Large intestine (tissue), 12 donors: ENCODE measurements at places on chromosomes 2 and 18.

DNA sequence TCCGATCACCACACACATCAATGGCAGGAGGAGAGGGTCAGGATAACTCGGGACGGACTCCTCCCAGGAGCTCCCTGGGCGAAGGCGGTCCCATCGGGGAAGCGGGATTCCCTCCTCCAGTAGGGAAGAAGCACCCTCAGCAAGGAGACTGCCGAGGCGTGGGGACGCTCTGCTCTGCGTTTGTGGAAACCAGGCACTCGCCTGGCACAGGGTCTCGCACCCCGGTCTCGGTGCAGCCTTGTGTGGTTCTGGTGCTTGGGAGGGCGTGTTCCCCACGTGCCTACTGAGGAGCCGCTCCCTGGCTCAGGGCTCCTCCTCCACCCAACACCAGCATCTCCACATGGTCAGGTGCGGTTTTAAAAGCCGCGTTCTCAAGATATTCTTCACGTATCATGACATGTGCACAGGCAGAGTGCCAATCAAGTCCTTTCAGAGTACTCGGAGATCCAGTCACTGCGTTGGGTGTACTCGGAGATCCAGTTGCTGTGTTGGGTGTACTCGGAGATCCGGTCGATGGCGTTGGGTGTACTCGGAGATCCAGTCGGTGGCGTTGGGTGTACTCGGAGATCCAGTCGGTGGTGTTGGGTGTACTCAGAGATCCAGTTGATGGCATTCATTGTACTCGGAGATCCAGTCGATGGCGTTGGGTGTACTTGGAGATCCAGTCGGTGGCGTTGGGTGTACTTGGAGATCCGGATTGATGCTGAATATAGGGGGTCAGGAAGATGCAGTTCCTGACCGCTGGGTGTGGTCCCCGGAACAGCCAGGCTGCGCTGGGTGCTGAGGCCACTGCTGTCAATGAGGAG is 117.5 kb downstream of the RTP5 start:
- DNase-seq = no peak

- DNase-seq = no peak
Observed at GRCh38 chr2:8645176-8645831, 36.6 kb upstream of the ID2 start.

DNA sequence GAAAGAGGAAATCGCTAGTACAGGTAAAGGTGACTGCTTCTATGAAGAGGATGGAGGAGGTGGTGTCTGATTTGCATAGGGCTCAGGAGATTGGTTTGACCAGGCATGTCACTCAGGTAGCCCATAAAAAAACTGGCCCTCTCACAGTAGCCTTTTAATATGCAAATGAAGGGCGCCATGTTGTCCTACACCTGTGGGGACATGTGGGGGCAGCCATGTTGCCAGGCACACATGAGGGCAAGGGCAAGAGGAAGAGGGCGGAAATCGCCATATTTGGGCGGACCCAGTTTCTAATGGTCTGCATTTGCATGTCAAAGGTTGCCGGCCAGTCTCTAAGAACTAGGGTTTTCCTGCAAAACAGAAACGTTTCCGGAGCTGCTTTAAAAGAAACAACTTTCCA is 1330.6 kb downstream of the DSC3 start:
- DNase-seq = no peak

DNA sequence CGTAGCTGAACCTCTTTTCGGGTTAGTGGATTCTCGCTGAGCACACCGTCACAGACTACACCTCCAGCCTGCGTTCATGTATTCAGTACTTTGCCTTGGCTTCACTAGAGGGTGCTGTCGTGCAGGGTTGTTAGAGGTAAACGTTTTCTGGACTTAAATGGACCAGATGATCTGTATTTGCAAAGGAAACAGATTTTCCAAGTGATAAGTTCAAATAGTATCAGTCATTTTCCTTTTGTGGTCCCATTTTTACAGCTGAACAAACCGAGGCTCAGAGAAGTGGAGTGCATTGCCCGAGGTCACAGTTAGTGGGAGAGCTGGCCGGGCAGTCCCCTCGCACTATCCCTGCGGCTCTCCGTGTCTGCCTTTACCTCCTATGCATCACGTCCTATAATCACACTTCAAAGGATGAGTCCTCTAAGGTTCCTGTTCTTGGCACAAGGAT is 125.9 kb downstream of the MAP4K4 start:
- DNase-seq = peak; percentile 73

- no peak for DNase-seq
Observed at GRCh38 chr2:239093542-239093941, 245.7 kb downstream of the TWIST2 start.

DNA sequence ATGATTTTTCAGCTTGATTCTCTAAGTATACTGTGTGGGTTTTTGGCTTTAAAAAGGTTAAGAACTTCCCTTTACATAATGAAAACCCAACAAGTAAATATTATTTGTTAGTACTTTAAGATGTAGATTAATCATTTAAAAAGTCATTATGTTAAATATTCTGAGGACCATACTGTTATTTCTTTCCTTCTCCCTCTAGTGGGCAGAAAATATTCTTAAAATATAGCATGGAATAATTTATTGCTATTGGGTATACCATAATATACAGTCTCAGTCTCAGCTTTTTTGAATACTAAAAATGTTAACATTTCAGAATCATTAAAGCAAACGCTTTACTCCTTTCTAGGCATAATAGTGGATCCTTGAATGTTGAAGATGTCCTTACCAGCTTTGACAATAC is 28.1 kb downstream of the CAMKMT start:
- DNase-seq = no peak

- no peak for DNase-seq
Observed at GRCh38 chr18:3212657-3213056, 7.1 kb downstream of the MYOM1 start.

DNA sequence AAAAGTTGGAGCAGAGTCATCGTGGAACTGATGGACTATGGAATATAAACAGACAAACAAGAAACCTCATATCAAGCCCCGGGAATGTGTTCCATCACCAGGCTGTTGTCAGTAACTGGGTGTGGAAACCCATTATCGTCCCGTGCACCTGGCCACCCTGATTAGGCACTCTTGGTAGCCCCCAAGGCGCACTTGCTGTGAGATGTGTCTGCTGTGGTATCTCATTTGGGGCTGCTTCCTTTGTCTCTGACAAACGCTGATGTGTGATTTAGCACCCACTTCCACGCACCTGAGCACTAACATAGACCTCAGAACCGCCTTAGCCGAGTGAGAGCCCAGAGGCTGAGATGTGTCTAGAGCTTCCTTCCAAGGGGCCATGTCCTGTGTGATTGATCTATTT is 96.3 kb downstream of the PRPF40A start:
- DNase-seq = no peak

GRCh38 chr2:175003875-175004729 is 1.1 kb downstream of the CHN1 start:
- DNase-seq = no peak

DNA sequence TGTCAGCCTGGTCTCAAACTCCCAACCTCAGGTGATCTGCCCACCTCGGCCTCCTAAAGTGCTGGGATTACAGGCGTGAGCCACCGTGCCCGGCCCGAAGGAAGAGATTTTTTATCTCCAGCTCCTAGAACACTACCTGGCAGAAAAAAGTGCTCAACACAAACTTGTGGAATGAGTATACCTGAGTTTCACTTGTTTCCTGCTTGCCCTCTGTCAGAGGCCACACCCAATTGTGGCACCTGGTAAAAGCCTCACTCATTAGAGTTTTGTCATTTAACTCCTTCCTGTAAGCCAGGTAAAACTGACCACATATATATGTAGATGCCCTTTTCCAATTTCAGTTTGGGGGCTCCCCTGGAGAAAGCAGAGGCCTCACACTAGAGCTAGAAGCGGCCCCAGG is 42.2 kb upstream of the RTN4 start:
- DNase-seq = peak; percentile 30

- DNase-seq = no peak
Observed at GRCh38 chr18:48792141-48792540, 158.6 kb downstream of the SMAD7 start.

DNA sequence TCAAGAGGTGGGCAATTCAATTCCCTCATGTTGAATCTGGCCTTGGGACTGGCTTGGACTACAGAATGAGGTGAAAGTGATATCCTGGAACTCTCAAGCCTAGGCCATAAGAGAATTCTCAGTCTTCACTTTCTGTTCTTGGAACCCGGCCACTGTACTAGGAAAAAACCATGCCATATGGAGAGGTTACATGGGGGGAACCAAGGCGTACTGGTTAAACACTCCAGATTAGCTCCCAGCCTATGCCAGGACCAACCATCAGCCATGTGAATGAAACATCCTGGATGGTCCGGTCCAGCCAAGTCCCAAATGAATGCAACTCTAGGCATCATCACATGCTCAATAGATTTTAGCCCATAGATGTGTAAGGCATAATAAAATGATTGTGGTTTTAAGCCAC is 56.4 kb downstream of the ZNF385B start:
- DNase-seq = no peak

GRCh38 chr2:7633566-7634153 is 716.4 kb downstream of the RNF144A start:
- no peak for DNase-seq

DNA sequence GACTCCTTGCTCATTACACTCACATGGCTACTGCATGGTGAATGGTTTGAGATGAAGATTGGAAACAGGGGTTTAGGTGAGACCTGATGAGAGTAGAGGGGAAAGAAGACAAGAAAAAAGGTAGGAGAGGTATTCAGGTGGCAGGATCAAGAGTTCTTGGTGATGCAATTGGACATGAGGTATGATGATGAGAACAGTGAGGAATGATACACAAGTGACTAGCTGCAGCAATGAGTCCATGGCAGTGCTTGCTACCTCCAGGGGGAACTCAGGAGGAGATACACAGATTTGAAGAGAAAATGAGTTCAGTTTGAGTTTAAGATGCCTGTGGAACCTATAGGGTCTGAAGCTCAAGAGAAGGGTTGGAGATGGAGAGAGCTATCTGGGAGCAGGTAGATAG is 62.1 kb upstream of the NFE2L2 start:
- no peak for DNase-seq

DNA sequence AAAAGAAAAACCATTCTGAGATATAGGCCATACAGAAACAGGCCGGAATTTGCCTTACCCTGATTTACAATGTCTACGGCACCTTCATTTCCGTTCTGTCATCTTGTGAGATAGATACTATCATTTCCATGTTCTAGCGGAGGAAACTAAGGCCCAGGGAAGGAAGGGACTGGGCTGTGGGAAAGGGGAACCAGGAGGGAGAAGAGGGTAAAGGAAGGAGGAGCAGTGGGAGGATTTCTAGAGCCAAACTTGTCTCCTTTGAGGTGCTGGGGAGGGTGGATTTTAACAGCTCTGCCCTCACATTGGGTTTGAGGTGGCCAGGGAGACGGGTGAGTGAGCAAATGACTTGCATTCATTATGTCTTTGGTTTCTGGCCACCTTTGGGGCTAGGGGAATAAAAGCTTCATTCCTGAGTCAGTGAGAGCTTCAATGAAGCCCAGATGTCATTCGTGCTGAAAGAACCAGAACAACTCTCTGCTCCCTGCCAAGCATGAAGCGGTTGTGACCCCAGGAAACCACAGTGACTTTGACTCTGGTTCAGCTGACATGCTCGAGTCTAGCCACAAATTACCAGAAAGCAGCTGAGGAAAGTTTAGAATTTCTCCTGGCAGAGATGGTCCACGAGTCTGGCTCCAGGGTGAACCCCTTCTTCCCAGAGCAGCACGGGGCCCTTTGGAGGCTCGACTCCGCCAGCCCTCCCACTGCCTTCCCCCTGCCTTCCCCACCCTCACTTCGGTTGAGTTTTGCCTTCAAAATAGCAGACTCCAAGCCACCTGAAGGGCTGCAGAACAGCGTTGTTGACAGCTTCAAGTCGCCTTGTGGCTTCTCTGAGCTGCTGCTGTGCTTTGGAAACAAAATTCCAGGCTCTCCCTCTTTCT is 3.8 kb downstream of the ACTG2 start:
- DNase-seq = no peak

GRCh38 chr2:10028988-10029874 is 14.1 kb upstream of the KLF11 start:
- DNase-seq = peak; percentile 79

- no peak for DNase-seq
Observed at GRCh38 chr2:55431982-55432627, 12.4 kb upstream of the CCDC88A start.

- no peak for DNase-seq
Observed at GRCh38 chr2:118050386-118050785, 36.5 kb upstream of the CCDC93 start.

DNA sequence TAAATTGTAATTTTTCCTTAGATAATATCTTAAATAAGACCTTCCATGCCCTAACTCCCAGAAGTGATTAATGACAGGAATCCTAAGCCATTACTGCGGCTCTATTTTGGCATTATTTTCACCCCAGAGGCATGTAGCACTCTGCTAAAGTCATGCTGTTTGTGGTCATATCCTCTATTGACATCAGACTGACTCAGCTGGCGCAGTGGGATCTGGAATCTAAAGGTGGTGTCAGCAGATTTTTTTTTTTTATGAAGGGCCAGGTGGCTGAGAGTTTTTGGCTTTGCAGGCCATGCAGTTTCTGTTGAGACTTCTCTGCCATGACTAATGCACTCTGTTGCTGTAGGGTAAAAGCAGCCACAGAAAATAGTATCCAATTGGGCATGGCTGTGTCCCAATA is 64.1 kb upstream of the ACVR1C start:
- no peak for DNase-seq

- DNase-seq = no peak
Observed at GRCh38 chr2:239386872-239387445, 13.9 kb downstream of the HDAC4 start.

GRCh38 chr2:44651974-44652373 is 289.5 kb upstream of the SIX3 start:
- DNase-seq = no peak

DNA sequence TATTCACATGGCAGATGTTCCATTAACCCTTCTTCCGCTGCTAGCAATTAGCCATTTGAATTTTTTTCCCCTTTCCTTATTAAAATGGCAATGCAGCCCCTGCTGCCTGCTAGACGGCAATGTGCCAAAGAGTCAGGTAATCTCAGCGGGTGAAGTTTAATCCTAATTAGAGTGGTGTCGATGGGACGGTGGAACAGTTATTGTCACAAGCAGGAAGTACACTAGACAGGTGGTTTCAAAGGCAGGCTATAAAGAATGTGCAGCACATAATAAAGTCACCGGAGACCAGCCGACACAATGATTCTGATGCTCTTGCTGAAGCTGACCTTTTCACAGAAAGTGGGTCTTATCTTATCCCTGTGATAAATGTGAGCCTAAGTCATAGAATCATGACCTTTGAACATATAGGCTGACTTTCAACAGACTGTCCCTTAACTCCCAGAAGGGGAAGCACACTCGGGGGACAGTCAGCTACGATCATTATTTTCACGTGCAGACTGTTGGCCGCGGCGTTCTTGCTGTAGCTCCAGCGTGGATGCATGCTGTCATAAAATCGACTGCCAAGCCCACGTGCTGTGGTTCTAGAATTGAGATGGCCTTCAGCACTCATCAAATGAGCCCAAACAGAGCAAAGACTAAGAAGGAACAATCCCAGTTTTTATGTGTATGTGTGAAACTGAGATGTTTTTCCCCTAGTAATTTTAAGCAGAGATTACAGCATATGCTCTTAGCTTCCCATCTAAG is 926.2 kb upstream of the SOX11 start:
- DNase-seq = no peak

GRCh38 chr18:48230467-48231113 is 178.6 kb downstream of the ZBTB7C start:
- DNase-seq = peak; percentile 39

- no peak for DNase-seq
Observed at GRCh38 chr18:56294484-56295183, 343.8 kb downstream of the TXNL1 start.

- DNase-seq = peak; percentile 80
Observed at GRCh38 chr2:17757321-17757720, 3.4 kb downstream of the GEN1 start.

- DNase-seq = no peak
Observed at GRCh38 chr2:25504266-25504665, 162.5 kb upstream of the DNMT3A start.

GRCh38 chr2:69054431-69054830 is 41.5 kb downstream of the ANTXR1 start:
- no peak for DNase-seq
